ENCODE measurements at places on chromosomes 1 and 21. TPM values are rescaled to one million over a fixed set of nuclear protein-coding genes. Genes with fewer than 3 reads are reported as not detected.

The WNT2B gene
- 3.2 TPM for total RNA-seq

The AMY1C gene
- total RNA-seq = not detected

The KCNK1 gene
- total RNA-seq = 7.4 TPM

The DYNLT5 gene
- 0.33 TPM for total RNA-seq

The LAMB3 gene
- total RNA-seq = 42.8 TPM

The REN gene
- not detected for total RNA-seq

The INSRR gene
- total RNA-seq = not detected

The CR1L gene
- not detected for total RNA-seq

The KCNJ6 gene
- not detected for total RNA-seq

The PTPRU gene
- 42.5 TPM for total RNA-seq

The NPL gene
- 2.8 TPM for total RNA-seq

The BRDT gene
- total RNA-seq = not detected

The CDKN2C gene
- total RNA-seq = 16.7 TPM

The PHF13 gene
- 17.0 TPM for total RNA-seq

The KCNN3 gene
- total RNA-seq = under 0.01 TPM

The CNR2 gene
- not detected for total RNA-seq

The NEXN gene
- 13.1 TPM for total RNA-seq

The FMOD gene
- 1.6 TPM for total RNA-seq

The KCNJ9 gene
- not detected for total RNA-seq

The CCDC185 gene
- total RNA-seq = 0.17 TPM

The TFF2 gene
- not detected for total RNA-seq

The KMO gene
- total RNA-seq = 0.17 TPM

The RNU1-2 gene
- total RNA-seq = under 0.01 TPM

The CD48 gene
- not detected for total RNA-seq

The SH2D5 gene
- total RNA-seq = 4.2 TPM

The PRAMEF6 gene
- not detected for total RNA-seq

The FCN3 gene
- not detected for total RNA-seq

The CHI3L1 gene
- total RNA-seq = 14.8 TPM

The OR6K3 gene
- not detected for total RNA-seq

The RNF186 gene
- not detected for total RNA-seq

The PROX1 gene
- total RNA-seq = under 0.01 TPM

The TNN gene
- total RNA-seq = not detected

The LY9 gene
- total RNA-seq = not detected

The CREB3L4 gene
- 10.3 TPM for total RNA-seq

The C2CD2 gene
- 16.3 TPM for total RNA-seq

The EPHA8 gene
- total RNA-seq = not detected

The ADORA1 gene
- 2.0 TPM for total RNA-seq

The BNIPL gene
- under 0.01 TPM for total RNA-seq

The MPL gene
- not detected for total RNA-seq

The CELSR2 gene
- total RNA-seq = 1.5 TPM

The TRPM2 gene
- under 0.01 TPM for total RNA-seq

The GPR153 gene
- 26.5 TPM for total RNA-seq

The LIPI gene
- not detected for total RNA-seq

The CFHR3 gene
- total RNA-seq = not detected

The BLACAT1 gene
- under 0.01 TPM for total RNA-seq

The LRIG2 gene
- 19.5 TPM for total RNA-seq
